Muscle of leg (tissue), 16 donors: ENCODE measurements at places on chromosomes 16 and 17. TPM values are rescaled to one million over a fixed set of nuclear protein-coding genes. Genes with fewer than 3 reads are reported as not detected.
A peak's percentile ranks its signal among the peaks of the same experiment; 100 is the strongest.

CX3CL1 gene
- total RNA-seq = 2.5 TPM

KRT31 gene
- total RNA-seq = 3.3 TPM

SMIM36 gene
- not detected for total RNA-seq

GAS7 gene
- 54.1 TPM for total RNA-seq

GRCh38 chr17:7137171-7137943 lies 22.7 kb upstream of the ASGR2 start:
- peak; percentile 12 for DNase-seq

- DNase-seq = peak; percentile 98
These were observed 8.8 kb downstream of the JUP start for GRCh38 chr17:41777574-41778188.

DNA sequence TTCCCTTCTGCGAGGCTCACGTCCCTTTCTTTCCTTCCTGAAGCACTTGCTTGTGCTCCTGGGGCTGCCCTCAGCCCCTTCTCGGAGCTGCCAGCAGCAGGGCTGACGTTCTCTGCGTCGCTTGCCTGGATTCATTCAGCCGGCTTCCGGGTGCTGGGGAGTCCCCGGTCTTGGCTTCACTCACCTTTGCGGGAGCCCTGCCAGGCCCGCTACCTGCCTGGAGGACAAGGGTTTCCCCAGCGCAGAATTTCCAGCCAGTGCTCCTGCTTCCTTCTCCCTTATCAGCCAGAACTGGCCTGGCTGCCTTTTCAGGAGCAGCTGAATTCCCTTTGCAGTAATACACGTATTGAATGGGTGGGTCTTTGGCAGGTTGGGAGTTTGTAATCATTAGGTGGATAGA lies 22.1 kb upstream of the IL17C start:
- DNase-seq = no peak

- DNase-seq = no peak
These were observed 51.3 kb upstream of the ADORA2B start for GRCh38 chr17:15893658-15894024.

DNA sequence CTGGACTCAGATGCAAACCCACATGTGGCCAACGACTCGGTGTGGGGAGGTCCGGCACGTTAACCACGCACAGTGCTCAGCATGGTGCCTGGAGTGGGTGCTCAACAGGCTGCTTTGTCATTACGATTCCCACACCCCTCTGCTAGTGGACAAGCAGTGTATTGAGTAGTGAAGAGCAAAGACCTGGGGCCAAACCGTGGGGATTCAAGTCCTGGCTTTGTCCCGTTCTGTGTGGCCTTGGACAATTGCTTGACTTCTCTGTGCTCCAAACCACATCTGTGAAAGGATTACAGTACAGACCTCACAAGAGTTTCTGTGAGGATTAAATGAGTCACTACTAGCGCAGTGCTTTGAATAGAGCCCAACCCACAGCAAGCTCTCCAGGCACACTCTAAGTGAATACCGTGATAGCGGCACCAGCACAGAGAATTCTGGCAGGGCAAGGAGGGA lies 33.8 kb downstream of the TRPV2 start:
- no peak for DNase-seq

GRCh38 chr16:68961778-68962402 lies 118.6 kb downstream of the TANGO6 start:
- peak; percentile 47 for DNase-seq
